ENCODE measurements at places on chromosomes 13 and 19. TPM values are rescaled to one million over a fixed set of nuclear protein-coding genes. Genes with fewer than 3 reads are reported as not detected.

GRCh38 chr13:113062691-113063090 is 42.9 kb upstream of the F7 start:
- H3K27ac ChIP-seq, result no peak overlapping the region
- H3K4me1 ChIP-seq, result no peaks in the 10 kb centered on the region
- no peaks in the 10 kb centered on the region for H3K36me3 ChIP-seq
- DNase-seq, result no peak
- H3K4me3 ChIP-seq, result no peak overlapping the region

- H3K27me3 ChIP-seq, result no peaks in the 10 kb centered on the region
- no peak overlapping the region for H3K4me3 ChIP-seq
- DNase-seq, result no peak
Measured at GRCh38 chr13:29771247-29771646, 79.2 kb downstream of the UBL3 start.

- no peak overlapping the region for H3K27ac ChIP-seq
- H3K36me3 ChIP-seq, result no peaks in the 10 kb centered on the region
- DNase-seq, result no peak
Measured at GRCh38 chr13:67443923-67444322, 213.8 kb upstream of the PCDH9 start.

GRCh38 chr13:93292366-93292765 is 65.8 kb downstream of the GPC6 start:
- H3K36me3 ChIP-seq, result peaks cover 5% of the 10 kb centered on the region
- no peak for DNase-seq
- H3K4me3 ChIP-seq, result no peak overlapping the region
- H3K27ac ChIP-seq, result no peak overlapping the region
- peaks cover 31% of the 10 kb centered on the region for H3K27me3 ChIP-seq
- H3K4me1 ChIP-seq, result peaks cover 31% of the 10 kb centered on the region

- peaks cover 20% of the 10 kb centered on the region for H3K27me3 ChIP-seq
- H3K4me1 ChIP-seq, result peaks cover 13% of the 10 kb centered on the region
- no peak for DNase-seq
Measured at GRCh38 chr19:5880604-5881078, 10.3 kb upstream of the FUT5 start.

- peak overlapping the region; percentile 81 for H3K4me3 ChIP-seq
- H3K27me3 ChIP-seq, result peaks cover 9% of the 10 kb centered on the region
- H3K4me1 ChIP-seq, result peaks cover 41% of the 10 kb centered on the region
- peak; percentile 63 for DNase-seq
Measured at GRCh38 chr19:17248011-17248776, 2.5 kb upstream of the NR2F6 start.

DNA sequence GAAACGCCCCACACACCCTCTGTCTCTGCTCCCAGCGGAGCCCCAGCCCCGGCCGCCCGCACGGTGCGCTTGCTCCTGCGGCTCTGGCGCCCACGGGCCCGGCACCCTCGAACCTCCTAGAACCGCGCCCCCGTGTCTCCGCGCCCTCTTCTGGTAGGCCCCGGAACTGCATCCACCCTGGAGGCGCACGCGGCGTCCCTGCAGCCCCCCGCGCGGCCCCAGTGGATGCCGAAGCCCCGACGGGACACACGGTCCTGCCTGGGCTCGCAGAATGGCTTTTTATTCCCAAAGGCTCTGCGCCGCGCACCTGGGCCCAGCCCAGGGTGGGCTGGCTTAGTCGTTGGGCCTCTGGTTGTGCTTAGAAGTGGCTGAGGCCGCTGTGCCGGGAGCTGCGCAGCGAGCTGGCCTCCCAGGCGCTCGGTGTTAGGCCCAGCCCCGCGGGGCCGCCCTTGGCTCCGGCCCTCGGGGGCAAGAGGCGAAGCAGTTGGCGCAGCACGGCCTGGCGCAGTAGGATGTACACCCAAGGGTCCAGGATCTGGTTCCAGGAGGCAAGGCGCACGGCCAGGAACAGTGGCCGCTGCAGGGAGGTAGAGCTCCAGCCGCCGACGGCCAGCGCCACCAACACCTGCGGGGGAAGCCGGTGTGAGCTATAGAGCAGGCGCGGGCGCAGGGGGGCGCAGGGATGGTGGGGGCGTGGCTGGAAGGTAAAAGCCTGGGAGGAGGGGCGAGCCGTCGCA is 2.8 kb downstream of the PTGER1 start:
- peak; percentile 95 for DNase-seq
- H3K4me3 ChIP-seq, result no peak overlapping the region
- H3K36me3 ChIP-seq, result peaks cover 2% of the 10 kb centered on the region
- H3K27me3 ChIP-seq, result peaks cover 9% of the 10 kb centered on the region
- no peak overlapping the region for H3K27ac ChIP-seq

- no peak overlapping the region for H3K4me3 ChIP-seq
- DNase-seq, result no peak
- no peaks in the 10 kb centered on the region for H3K27me3 ChIP-seq
- H3K36me3 ChIP-seq, result no peaks in the 10 kb centered on the region
Measured at GRCh38 chr13:33207615-33207961, 78.0 kb downstream of the STARD13 start.

GRCh38 chr19:33624586-33624985 is 2.8 kb downstream of the CHST8 start:
- DNase-seq, result no peak
- H3K4me1 ChIP-seq, result peaks cover 7% of the 10 kb centered on the region
- no peak overlapping the region for H3K27ac ChIP-seq
- no peaks in the 10 kb centered on the region for H3K36me3 ChIP-seq

DNA sequence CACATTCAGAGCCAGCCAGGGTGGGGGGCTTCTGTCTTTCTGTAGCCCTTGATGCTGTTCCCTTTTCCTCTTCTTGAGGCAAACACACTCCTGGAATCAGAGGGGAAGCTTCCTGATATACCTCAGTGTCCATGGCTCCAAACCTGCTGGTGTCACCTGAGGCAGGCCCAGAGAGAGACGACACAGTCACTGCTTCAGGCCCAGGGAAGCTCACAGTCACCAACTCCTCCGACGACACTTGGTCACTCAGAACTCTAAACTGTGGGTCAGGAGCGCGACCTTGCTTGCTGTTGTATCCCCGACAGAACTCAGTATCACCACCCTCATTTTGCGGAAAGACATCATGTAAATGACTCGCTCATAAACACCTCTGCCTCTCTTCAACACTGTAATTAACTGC is 1.1 kb downstream of the ATP13A1 start:
- no peak for DNase-seq
- no peaks in the 10 kb centered on the region for H3K27me3 ChIP-seq
- H3K4me3 ChIP-seq, result peak overlapping the region; percentile 90
- H3K4me1 ChIP-seq, result peaks cover 23% of the 10 kb centered on the region
- no peak overlapping the region for H3K27ac ChIP-seq

GRCh38 chr13:79126706-79127105 is 279.3 kb downstream of the RBM26 start:
- H3K27me3 ChIP-seq, result no peaks in the 10 kb centered on the region
- DNase-seq, result no peak
- no peaks in the 10 kb centered on the region for H3K36me3 ChIP-seq
- no peak overlapping the region for H3K27ac ChIP-seq
- no peaks in the 10 kb centered on the region for H3K4me1 ChIP-seq

The MEDAG gene
- total RNA-seq, result not detected

The FAM83E gene
- 5.9 TPM for total RNA-seq

The ZIK1 gene
- total RNA-seq, result 27.6 TPM

The ZNF850 gene
- 13.5 TPM for total RNA-seq

The GJB6 gene
- not detected for total RNA-seq

The MYO1F gene
- 0.33 TPM for total RNA-seq

The KLK3 gene
- not detected for total RNA-seq

The HSPB6 gene
- 0.37 TPM for total RNA-seq

The EID2 gene
- 30.8 TPM for total RNA-seq

The CEACAM8 gene
- total RNA-seq, result not detected

The TRPC4 gene
- 2.5 TPM for total RNA-seq

The ZNF799 gene
- total RNA-seq, result 4.8 TPM

Measured in neural crest cell (in vitro differentiated cells).